ENCODE measurements at places on chromosomes 5 and 9. TPM values are rescaled to one million over a fixed set of nuclear protein-coding genes. Genes with fewer than 3 reads are reported as not detected.

DNA sequence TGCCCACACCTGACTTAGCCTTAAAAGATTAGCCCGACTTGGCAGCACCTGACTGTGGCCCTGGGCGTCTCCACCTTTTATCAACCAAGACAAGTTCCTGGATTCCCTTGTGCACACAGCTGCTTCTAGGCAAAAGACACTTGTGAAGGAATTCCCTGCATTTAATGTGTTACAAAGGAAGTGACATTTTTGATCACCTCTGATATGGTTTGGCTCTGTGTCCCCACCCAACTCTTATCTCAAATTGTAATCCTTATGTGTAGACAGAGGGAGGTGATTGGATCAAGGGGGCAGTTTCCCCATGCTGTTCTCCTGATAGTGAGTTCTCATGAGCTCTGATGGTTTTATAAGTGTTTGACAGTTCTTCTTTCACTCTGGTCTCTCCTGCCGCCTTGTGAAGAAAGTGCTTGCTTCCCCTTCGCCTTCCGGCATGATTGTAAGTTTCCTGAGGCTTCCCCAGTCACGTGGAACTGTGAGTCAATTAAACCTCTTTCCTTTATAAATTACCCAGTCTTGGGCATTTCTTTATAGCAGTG is 2.6 kb upstream of the CPEB4 start:
- peaks cover 2% of the 10 kb centered on the region for H3K4me1 ChIP-seq
- no peaks in the 10 kb centered on the region for H3K36me3 ChIP-seq
- H3K4me3 ChIP-seq, result no peak overlapping the region
- H3K27ac ChIP-seq, result no peak overlapping the region
- DNase-seq, result no peak

- H3K36me3 ChIP-seq, result no peaks in the 10 kb centered on the region
- no peak for DNase-seq
- H3K27ac ChIP-seq, result no peak overlapping the region
Measured at GRCh38 chr5:113427871-113428574, 6.8 kb downstream of the TSSK1B start.

DNA sequence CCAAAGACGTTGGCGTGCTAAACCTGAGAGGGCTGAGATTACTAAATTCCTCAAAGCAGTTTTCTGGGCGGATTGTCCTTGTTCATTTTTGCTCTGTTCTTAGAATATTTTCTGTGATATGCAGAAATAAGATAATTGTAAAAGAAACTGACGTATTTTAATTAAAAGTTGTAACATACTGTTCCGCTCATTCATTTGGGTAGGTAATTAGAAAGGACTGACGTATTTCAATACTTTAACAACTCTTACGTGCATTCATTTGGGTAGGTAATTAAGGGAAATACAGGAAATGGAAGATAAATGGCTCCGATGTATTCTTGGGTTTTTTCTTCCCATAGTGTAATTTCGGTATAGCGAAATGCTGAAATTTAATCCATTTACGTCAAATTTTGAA is 1.1 kb downstream of the OSTF1 start:
- peaks cover 10% of the 10 kb centered on the region for H3K4me1 ChIP-seq
- peak overlapping the region; percentile 97 for H3K27ac ChIP-seq
- H3K4me3 ChIP-seq, result peak overlapping the region; percentile 94
- H3K36me3 ChIP-seq, result no peaks in the 10 kb centered on the region
- no peak for DNase-seq

GABRA1 gene
- not detected for total RNA-seq

GRCh38 chr9:107613321-107613720 is 123.8 kb upstream of the KLF4 start:
- no peak for DNase-seq
- no peak overlapping the region for H3K27ac ChIP-seq
- no peaks in the 10 kb centered on the region for H3K36me3 ChIP-seq
- no peaks in the 10 kb centered on the region for H3K4me1 ChIP-seq

IL9 gene
- not detected for total RNA-seq

GRCh38 chr9:128933731-128934130 is 12.9 kb downstream of the PHYHD1 start:
- H3K27me3 ChIP-seq, result no peaks in the 10 kb centered on the region
- no peak overlapping the region for H3K4me3 ChIP-seq
- H3K4me1 ChIP-seq, result no peaks in the 10 kb centered on the region
- no peaks in the 10 kb centered on the region for H3K36me3 ChIP-seq
- DNase-seq, result no peak
- H3K27ac ChIP-seq, result no peak overlapping the region

- H3K4me3 ChIP-seq, result no peak overlapping the region
- H3K27me3 ChIP-seq, result no peaks in the 10 kb centered on the region
- peaks cover 6% of the 10 kb centered on the region for H3K4me1 ChIP-seq
- no peak overlapping the region for H3K27ac ChIP-seq
- no peaks in the 10 kb centered on the region for H3K36me3 ChIP-seq
Measured at GRCh38 chr5:32783661-32784060, 72.5 kb downstream of the NPR3 start.

DNA sequence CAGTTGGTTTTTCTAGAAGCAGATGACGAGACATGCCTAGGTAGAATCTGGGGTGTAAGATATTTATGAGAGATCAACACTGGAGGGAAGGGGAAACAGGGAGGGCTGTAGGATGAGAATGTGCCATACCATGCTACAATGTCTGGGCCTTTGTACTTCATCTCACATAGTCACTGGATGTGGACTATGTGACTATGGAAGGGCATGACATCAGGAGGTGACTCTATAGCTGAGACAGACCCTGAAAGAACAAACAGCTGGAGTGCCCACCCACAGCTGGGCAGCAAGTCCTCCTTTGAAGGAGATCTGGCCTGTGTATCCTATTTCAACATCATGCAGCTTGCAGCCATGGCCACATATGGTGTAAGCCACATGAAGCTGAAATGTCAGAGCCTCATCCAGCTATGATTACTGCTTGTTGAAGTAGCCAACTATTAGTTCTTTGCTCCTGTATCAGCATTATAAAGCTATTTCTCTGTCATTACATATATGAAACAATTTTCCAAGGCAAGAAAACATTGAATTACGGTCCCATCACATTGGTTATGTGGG is 46.2 kb upstream of the KIF2A start:
- no peaks in the 10 kb centered on the region for H3K36me3 ChIP-seq
- no peak for DNase-seq
- no peak overlapping the region for H3K4me3 ChIP-seq
- H3K4me1 ChIP-seq, result no peaks in the 10 kb centered on the region
- H3K27me3 ChIP-seq, result no peaks in the 10 kb centered on the region
- no peak overlapping the region for H3K27ac ChIP-seq

IL5 gene
- not detected for total RNA-seq

FBXO38 gene
- 31.2 TPM for total RNA-seq

- peaks cover 19% of the 10 kb centered on the region for H3K4me1 ChIP-seq
- H3K27ac ChIP-seq, result no peak overlapping the region
- no peaks in the 10 kb centered on the region for H3K27me3 ChIP-seq
- no peak overlapping the region for H3K4me3 ChIP-seq
- no peaks in the 10 kb centered on the region for H3K36me3 ChIP-seq
Measured at GRCh38 chr5:140591747-140592372, 27.2 kb downstream of the SLC35A4 start.

- H3K27ac ChIP-seq, result no peak overlapping the region
- H3K27me3 ChIP-seq, result no peaks in the 10 kb centered on the region
- peaks cover 3% of the 10 kb centered on the region for H3K4me1 ChIP-seq
- no peaks in the 10 kb centered on the region for H3K36me3 ChIP-seq
Measured at GRCh38 chr5:150948539-150948938, 43.8 kb upstream of the ZNF300 start.

MAMDC4 gene
- 7.1 TPM for total RNA-seq

DNA sequence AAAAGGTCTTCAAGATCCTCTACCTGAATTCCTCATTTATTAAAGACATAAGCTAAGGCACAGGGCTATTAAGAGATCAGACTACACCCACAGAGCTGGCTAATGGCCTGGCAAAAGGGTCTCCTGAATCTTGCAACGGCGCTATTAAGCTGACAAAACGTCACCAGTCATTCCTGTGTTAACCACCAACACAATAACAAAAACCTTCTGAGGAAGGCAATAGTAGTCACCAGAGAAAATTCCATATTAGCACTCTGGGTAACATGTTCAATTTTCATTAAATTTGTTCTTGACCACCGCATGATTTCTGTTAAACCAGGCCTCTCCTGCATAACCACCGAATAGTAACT is 77.0 kb downstream of the GNAQ start:
- no peaks in the 10 kb centered on the region for H3K27me3 ChIP-seq
- H3K4me3 ChIP-seq, result no peak overlapping the region
- no peak overlapping the region for H3K27ac ChIP-seq
- H3K4me1 ChIP-seq, result peaks cover 13% of the 10 kb centered on the region
- DNase-seq, result no peak
- H3K36me3 ChIP-seq, result no peaks in the 10 kb centered on the region

DNA sequence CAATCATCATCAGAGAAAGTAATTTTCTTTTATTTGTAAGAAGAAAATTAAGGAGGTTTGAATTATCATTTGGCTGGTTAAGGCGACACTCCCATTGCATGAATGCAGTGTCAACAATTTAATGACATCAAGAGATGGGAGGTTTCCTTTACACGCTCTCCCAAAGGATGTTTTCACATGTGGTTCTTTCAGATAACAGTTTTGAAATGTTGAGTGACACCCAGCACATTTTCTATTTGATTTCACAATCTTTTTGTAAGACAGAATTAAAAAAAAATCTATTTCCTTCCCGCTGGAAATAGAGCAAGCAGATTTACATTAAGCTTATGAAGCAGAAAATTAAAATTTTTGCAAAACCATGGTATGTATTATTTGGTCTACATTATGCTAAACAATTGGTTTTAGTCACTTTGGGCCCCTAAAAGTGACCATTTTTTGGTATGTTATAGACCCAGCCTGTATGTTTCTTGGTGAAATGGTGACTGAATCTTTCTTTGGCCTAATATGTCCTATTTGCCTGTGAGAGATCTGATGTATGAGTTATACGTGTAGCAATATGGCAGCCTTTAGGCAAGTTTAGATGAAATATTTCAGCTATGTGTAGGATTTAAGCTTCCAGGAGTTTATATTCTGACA is 18.9 kb upstream of the ANKRD55 start:
- no peak for DNase-seq
- H3K4me1 ChIP-seq, result no peaks in the 10 kb centered on the region
- H3K27me3 ChIP-seq, result no peaks in the 10 kb centered on the region
- H3K36me3 ChIP-seq, result no peaks in the 10 kb centered on the region
- no peak overlapping the region for H3K27ac ChIP-seq

- no peak overlapping the region for H3K27ac ChIP-seq
- no peaks in the 10 kb centered on the region for H3K4me1 ChIP-seq
- no peak overlapping the region for H3K4me3 ChIP-seq
- no peak for DNase-seq
- no peaks in the 10 kb centered on the region for H3K36me3 ChIP-seq
Measured at GRCh38 chr5:132202711-132203463, 24.8 kb downstream of the P4HA2 start.
